ENCODE measurements at places on chromosomes 7 and 10. TPM values are rescaled to one million over a fixed set of nuclear protein-coding genes. Genes with fewer than 3 reads are reported as not detected.

The LRRTM3 gene
- total RNA-seq, result not detected

The CNTNAP2 gene
- 1.0 TPM for total RNA-seq

- DNase-seq, result no peak
- no peak overlapping the region for H3K27ac ChIP-seq
- no peak overlapping the region for H3K4me3 ChIP-seq
- no peaks in the 10 kb centered on the region for H3K4me1 ChIP-seq
- peaks cover 10% of the 10 kb centered on the region for H3K27me3 ChIP-seq
These were observed 208.5 kb downstream of the PLXNA4 start for GRCh38 chr7:132367795-132368194.

DNA sequence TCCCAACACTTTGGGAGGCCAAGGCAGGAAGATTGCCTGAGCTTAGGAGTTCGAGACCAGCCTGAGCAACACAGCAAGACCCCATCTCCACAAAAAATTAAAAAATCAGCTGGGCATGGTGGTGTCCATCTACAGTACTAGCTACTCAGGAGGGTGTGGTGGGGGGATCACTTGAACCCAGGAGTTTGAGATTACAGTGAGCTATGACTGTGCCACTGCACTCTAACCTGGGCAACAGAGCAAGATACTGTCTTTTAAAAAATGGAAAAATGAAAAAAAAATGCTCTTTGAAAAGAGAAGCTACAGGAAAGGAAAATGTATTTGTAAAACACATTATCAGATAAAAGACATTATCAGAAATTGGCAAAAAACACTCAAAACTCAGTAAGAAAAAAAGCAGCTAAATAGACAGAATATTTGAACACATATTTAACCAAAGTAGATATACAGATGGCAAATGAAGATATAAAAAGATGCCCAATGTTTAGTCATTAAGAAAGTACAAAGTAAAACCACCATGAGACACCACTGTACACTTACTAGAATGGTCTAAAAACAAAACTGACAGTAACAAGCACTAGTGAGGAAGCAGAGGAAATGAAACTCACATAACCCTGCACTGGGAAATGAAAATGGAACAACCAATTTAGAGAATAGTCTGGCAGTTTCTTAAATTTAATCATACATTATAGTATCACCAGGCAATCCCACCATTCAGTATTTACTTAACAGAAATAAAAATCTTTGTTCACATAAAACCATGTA, 40.5 kb downstream of the NRBF2 start:
- H3K27me3 ChIP-seq, result no peaks in the 10 kb centered on the region
- no peak overlapping the region for H3K4me3 ChIP-seq
- no peak overlapping the region for H3K27ac ChIP-seq
- H3K4me1 ChIP-seq, result no peaks in the 10 kb centered on the region
- H3K36me3 ChIP-seq, result peaks cover 92% of the 10 kb centered on the region

DNA sequence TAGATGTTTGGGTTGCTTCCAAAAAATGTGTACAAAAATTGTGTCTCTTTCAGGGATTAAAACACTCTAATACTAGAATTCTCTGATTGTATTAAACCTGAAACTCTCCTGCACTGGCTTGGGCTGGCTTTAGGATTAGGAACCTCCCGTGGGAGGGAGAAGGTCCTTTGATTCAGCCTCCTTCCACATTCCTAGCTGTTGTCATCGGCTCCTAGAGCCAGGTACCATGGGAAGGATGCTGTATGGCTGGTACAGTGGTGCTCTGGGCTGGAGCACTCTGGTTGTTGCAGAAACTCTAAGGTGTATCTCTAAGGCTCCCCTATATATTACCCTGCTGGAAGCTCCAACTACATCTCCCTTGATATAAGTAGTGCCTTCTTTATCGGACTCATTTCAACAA, 245.2 kb upstream of the FOXK1 start:
- no peaks in the 10 kb centered on the region for H3K4me1 ChIP-seq
- no peaks in the 10 kb centered on the region for H3K36me3 ChIP-seq
- no peak for DNase-seq

DNA sequence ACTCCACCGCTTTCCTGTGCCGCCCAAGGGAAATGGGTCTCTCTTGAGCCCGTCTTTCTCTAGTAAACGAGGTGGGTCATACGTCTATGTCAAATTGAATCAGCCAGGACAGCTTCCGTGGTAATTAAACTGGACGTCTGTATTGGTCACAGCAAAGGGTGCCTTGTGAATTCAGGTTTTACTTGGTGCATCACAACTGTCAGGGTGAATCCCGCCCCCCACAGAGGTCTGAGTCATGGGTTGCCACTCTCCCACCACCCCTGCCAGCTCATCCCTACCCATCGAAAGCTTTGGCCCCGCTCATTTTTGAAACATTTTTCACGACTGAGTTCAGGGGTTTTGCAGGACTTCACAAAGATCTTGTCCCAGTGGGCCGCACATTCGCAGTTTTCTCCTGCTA, 8.0 kb upstream of the SP8 start:
- H3K27me3 ChIP-seq, result peaks cover 42% of the 10 kb centered on the region
- H3K4me1 ChIP-seq, result peaks cover 5% of the 10 kb centered on the region
- no peaks in the 10 kb centered on the region for H3K36me3 ChIP-seq
- H3K27ac ChIP-seq, result no peak overlapping the region

Measured in MCF 10A (cell line).